Iris pigment epithelial cell (primary cell): ENCODE measurements at places on chromosomes 5 and 9.
A peak's percentile ranks its signal among the peaks of the same experiment; 100 is the strongest.

DNA sequence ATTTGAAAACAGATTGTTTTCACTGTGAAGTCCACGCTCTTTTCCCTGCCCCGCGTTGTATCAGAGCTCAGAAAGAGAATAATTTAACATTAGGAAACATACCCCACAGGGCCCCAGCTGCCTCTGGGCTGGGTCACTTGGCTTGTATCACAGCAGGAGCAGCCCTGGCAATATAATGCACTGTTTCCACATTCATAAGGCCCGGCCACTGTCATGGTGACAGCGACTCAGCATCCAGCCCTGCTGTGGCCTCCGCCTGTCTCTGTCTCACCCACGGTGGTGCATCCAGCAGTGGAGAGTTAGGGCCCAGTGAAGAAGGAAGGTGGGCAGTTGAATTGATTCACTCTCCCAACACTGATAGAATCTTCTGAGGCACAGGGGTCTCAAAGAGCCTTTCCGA is 188.9 kb downstream of the NSG2 start:
- no peak for DNase-seq

DNA sequence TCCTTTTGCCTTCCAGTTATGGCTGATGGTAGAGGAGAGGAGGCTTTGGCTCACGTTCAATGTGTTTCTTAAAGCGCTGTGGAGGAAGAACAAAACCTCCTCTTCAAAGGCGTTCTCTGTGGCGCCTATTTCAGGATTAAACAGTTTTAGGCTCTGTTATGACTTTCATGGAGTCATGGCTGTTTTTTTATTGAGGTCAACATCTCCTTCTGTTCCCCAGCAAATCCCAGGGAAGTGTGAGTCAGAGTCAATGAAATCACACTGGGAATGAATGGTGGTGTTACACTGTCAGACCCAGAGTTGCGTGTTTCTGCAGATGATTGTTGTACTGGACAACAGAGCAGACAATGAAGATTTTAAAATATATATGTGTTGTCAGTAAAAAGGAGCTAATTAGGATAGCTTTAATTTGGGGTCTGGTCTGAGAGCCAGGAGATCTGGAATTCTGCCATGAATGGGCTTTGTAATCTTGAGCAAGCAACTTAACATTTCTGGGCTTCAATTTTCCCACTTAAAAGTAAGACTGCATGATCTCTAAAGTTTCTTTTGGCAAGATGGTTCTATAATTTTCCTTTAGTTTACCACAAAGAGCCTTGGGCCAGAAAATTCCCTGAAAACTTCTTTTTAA is 240.7 kb downstream of the CSNK1G3 start:
- DNase-seq = peak; percentile 80

GRCh38 chr5:16009256-16009655 is 170.3 kb downstream of the MARCHF11 start:
- DNase-seq = no peak

- DNase-seq = no peak
Measured at GRCh38 chr9:35769763-35770162, 15.7 kb upstream of the MSMP start.

GRCh38 chr5:71925608-71926091 is 181.6 kb upstream of the MAP1B start:
- no peak for DNase-seq

- no peak for DNase-seq
Measured at GRCh38 chr5:172085738-172086137, 79.3 kb upstream of the FBXW11 start.
